GM18507 (cell line): ENCODE measurements at places on chromosomes 11 and 22.

- DNase-seq, result no peak
These were observed 4.7 kb upstream of the ZNF74 start for GRCh38 chr22:20389288-20389687.

GRCh38 chr11:3949125-3949524, 93.7 kb downstream of the STIM1 start:
- peak; percentile 17 for DNase-seq

DNA sequence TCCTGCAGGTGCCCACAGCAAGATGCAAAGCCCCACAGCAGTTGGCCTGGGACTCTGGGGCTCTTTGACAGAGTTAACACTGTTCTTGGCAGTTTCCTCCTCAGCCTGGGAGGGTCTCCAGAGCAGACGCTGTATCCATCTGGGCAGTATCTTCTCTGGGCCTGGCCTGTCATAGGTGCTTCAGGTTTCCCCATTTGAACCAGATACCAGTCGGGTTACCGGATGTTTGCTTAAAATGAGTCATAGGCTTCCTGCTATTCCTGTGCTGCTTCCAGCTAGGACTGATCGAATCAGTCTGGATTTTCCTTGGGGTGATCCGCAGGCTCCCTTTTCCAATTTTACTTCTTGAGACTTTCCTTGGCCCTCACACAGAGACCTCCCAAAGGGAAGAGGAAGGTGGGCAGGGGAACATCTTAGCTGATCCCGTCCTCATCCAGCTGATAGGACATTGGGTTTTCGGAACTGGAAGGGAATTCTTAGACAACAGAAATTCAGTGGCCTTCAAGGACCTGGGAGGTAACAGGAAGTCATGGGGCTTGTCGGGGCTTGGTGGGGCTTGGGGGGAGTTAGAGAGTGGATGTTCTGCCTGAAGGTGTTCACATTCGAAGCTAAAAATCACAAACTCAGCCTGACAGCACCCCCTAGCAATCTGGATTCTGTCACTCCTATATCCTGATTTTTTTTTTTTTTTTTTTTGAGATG, 2.4 kb upstream of the RANGAP1 start:
- DNase-seq, result no peak

- peak; percentile 12 for DNase-seq
These were observed 323 bp upstream of the PANX1 start for GRCh38 chr11:94128291-94128745.

- DNase-seq, result no peak
These were observed 321.3 kb downstream of the TTC28 start for GRCh38 chr22:28358312-28358711.

DNA sequence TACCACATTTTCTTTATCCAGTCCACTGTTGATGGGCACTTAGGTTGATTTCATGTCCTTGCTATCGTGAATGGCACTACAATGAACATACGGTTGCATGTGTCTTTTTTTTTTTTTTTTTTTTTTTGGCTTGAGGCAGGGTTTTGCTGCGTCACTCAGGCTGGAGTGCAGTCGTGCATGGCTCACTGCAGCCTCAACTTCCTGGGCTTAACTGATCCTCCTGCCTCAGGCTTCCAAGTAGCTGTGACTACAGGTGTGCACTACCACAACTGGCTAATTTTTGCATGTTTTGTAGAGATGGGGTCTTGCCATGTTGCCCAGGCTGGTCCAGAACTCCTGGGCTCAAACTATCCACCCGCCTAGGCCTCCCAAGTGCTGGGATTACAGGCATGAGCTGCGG, 1.5 kb upstream of the CCDC90B start:
- no peak for DNase-seq

DNA sequence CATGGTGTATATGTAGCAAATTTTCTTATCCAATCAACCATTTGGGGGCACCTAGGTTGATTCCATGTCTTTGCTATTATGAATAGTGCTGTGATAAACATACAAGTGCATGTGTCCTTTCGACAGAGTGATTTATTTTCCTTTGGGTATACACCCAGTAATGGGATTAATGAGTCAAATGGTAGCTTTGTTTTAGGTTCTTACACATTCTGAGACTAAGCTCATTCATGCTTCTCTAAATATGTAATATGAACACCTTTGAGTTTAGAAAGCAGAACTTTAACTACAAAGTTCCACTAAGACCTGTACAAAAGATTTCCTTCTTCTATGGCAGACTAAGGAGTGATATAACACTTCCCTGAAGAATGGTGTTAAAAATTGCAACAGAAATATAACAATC, 627.0 kb downstream of the KCNA4 start:
- no peak for DNase-seq

DNA sequence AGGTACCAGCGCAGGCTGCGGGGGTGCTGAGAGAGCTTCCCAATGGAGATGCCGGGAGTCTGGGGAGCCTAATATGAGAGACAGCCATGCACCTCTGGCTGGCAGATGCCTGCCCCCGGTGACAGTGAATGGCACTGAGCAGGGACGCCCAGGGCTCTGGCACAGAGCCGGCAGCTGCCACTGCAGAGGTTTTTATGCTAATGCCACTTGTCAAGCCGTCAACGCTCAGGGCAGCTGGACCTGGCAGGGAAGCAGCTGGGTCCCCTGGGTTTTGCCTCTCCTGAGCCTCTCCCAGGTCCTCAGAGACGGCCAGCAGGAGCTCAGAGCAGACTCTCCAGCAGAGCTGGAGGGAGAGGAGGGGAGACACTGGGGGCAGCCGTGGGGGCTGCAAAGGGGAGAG, 573.6 kb downstream of the BUD13 start:
- no peak for DNase-seq

GRCh38 chr22:50206599-50206998, 5.8 kb downstream of the SELENOO start:
- no peak for DNase-seq

- DNase-seq, result no peak
These were observed 45.2 kb downstream of the PPFIA1 start for GRCh38 chr11:70315716-70316115.
